PC-9 (cell line): ENCODE measurements at places on chromosomes 11 and 22.

- DNase-seq: no peak
Observed at GRCh38 chr22:50739894-50740293, 1.9 kb downstream of the ACR start.

GRCh38 chr11:65615950-65616574, 486 bp downstream of the PCNX3 start:
- DNase-seq: peak; percentile 52

- no peak for DNase-seq
Observed at GRCh38 chr11:62835336-62835735, 2.7 kb upstream of the TEX54 start.

DNA sequence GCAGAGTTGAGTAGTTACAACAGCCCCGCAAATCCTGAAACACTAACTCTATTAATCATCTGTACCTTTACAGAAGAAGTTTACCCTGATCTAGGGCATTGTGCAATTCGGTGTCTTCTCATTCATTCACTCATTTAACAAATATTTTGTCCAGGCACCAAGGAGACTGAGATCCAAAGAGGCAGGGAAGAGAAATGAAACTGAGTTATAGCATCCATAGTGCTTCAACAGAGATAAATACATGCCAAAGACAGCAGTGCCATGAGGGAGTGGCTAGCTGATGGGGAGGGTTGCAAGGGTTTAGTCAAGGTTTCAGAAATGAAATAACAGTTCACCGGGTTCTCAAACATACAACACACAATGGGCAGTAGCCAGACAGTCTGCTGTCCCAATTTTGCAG, 40.2 kb upstream of the MTNR1B start:
- no peak for DNase-seq

- DNase-seq: no peak
Observed at GRCh38 chr22:38320605-38321402, 3.6 kb upstream of the CSNK1E start.

DNA sequence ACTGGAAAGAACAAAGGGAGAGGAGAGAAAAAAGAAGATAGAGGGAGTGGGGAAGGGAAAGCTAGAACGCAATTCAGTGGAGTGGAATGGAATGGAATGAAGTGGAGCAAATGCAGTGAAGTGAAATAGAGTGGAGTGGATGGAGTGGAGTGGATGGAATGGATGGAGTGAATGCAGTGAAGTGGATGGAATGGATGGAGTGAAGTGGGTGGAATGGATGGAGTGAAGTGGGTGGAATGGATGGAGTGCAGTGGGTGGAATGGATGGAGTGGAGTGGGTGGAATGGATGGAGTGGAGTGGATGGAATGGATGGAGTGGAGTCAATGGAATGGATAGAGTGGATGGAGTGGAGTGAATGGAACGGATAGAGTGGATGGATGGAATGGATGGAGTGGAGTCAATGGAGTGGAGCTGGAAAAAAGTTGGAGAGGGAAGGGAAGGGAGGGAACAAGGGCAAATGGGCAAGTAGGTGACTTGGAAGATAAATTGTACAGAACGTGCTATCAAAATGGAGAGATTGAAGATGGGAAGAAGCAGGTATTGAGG, 13.9 kb downstream of the IFITM10 start:
- DNase-seq: no peak

DNA sequence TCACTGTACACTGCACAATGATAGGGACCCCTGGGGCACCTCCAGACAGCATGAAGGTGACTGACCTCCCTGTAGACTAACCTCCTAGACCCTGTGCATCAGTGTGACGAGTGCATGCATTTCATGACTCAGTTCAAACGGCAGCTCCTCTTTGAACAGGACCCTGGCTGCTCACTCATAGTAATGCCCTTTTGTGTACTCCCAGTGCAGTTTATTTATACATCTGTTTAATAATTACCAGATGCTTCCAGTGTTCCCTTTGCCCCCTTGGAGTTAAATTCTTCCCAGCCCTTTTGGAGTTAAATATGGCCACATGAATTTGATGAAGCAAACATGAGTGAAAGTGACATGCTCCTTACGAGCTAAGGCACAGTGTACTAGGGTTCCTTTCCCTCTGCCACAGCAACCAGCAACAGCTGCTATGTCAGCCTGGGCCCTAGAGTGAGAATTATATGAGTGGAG, 72.4 kb downstream of the PANX1 start:
- DNase-seq: no peak

DNA sequence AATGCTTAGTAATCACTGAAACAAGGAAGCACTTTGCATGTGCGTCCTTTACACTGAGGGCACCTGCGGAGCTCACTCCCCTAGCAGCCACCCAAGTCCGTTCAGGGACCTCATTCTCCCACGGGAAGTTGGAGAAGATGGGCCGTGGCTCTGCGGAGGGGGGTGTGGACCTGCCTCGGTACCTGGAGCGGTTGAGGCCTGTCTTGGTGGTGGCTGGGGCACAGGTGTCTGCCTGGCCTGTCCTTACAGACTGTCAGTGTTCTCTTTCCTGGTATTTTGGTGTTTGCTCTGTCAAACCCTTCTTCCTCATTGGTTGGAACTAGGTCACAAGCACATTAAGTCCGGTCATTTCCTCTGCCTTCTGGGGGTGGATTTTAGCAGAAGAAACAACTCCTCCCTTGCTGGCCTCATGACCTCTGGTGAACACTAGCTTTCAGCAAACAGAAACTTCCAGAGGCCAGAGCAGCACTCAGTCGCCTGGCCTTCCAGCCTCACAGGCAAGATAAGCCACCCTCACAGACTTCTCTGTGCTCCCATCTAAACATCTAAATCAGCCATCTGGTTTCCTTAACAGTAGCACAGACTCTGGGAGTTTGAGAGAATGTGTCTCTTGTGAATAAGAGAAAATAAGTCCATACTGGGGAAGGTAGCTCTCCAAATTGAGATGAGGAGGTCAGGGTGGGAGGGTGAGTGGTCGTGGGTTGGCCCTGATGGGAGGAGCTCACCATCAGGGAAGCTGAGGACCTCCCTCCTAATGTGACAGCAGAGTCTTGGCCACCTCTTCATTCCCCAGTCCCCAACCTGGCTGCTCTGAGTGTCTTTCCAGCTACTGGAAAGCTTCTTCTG, 8.6 kb downstream of the SNAP29 start:
- no peak for DNase-seq

DNA sequence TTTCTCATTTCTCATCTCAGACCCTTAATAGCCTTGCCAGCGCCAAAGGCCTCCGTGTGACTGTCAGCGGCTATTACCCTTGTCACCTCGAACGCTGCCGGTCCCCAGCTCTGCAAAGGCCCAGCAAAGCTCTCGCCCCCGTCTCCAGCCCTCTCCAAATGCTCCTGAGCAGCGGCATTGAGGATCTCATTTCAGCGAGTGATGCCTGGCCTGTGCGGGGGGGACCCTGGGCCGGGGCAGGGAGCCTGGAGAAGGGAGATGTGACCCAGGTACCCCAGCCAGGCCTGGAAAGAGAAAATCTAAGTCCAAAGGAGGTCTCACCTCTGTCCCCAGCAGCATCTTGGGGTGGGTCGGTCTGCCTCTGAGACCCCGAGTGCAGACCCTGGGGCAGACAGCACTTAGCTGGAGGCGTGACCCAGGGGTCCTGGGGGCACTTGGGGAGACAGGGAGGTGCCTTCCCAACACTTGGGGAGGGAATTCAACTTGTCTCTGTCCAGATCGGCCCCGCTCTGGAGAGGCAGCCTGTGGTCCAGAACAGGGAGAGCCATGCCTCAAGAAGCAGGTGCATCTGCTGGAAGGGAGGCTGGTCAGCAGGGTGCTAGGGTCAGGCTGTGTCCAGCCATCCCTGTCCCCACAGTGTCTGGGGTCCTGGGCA, 521.3 kb downstream of the TBC1D22A start:
- no peak for DNase-seq

DNA sequence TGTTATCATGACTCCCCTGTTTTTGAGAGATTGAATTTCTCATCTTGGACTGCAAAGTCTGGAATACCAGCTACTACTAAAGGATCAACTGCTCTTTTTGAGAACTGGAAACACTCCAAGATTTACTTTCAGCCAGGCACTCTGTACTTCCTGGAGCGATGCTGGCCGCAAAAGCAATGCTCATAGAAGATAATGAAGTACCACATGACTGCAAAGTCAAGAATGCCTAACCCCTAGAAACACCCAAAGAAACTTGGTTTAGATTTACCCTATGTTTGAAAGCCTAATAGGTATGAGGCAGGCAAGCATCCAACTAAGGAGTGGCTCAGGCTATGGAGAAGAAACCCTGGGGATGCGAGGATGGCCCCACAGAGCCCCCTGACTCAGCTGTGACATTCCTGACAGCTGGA, 47.7 kb upstream of the ARHGAP20 start:
- DNase-seq: no peak

DNA sequence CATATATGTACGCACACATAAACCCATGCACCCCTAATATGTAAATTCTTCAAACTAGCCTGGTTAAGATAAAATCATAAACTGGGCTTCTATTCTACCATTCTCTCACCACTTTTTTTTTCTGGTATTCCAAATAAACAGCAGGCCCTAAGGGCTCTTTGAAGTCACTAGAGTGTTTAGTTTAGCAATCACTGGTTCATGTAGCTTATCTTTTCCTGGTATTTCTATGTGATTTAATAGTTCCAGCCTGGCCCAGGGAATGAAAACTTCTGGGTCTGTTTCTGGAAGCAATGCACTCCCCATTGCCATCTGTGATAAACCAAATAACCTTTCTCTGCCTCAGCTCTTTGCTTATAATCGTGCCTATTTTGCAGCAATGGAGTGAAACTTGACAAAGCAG, 10.7 kb upstream of the MPPED2 start:
- no peak for DNase-seq

DNA sequence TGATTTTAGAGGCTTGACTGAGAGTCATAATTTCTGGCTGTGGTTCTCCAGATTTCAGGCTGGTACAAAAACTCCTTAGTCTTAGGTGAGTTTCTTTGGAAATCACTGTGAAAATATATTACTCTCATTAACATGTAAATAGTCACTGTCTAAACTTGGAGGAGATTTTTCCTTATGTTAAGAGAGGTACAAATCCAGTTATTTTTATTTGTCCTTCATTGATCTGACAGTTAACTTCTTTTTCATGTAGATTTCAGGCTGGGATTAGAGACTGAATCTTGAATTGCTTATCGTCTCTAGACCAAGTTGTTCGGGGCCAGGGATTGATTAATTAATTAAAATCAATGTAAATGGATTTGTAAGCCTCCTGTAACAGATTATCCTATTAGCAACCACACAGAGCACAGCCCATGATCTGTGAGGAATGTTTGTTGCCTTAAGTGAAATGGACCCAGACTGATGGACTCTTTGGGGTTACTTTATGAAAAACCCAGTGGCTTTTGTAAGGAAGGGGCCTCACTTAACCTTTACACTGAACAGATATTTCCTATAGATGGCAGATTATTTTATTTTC, 21.1 kb downstream of the TEAD1 start:
- DNase-seq: no peak

DNA sequence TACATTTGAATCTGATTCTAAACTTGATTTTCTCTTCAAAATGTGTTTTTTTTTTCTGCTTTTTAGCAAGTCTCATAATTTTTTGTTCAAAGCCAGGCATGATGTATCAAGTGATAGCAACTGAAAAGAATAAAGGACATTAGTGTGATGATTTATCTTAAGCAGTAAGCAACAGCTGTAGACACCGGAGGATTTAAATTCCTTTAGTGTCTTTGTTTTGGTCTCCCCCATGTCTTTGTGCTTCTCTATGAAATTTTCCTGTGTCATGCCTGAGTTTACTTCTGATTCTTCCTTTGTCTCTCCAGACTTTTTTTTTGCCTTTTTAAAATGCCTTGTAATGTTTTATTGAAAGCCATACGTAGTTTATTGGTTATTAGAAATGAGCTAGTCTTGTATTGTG, 934.2 kb upstream of the RAG2 start:
- no peak for DNase-seq

DNA sequence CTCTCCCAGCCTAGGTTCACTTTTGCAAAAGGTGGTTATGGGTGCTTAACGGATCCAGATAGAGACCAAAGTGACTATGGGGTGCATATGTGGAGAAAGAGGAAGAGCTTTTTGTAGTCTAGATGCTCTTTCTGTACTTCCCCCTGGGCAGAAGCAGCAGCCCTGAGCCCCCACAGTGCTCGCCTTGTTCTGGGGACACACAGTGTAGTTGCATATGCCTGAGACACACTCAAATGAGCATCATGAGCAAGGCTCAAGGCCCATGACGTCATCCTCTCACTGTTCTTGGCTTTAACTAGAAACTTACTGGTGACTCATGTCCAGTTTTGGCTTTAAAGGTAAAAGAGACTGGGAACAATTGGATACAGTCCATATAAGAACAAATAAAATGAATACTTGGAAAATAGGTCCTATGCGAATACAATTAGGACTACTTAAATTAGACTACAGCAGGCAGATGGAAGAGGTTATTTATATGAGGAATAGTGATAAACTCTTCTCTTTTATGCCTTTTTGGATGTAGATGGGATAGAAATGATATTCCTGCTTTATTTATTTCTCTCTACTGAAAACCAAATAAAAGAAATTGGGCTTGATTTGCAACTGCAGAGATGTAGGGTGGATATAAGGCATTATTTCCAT, 20.1 kb upstream of the PEX26 start:
- peak; percentile 76 for DNase-seq

DNA sequence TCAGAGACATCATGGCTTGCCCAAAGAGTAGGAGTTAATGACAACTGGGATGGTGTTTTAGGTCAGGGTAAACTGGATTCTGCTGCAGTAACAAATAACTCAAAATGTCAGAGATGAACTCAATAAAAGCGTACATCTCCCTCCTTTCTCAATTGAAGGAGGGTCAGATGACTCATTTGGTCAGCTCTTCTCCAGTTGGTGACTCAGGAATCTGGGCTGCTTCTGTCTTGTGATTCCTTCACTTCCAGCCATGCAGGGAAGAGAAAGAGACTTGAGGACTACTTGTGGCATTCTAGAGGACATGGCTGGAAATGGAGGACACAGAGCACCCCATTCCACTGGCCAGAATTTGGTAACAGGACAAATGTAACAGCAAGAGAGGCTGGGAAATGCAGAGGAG, 3.2 kb upstream of the SYT13 start:
- DNase-seq: no peak

DNA sequence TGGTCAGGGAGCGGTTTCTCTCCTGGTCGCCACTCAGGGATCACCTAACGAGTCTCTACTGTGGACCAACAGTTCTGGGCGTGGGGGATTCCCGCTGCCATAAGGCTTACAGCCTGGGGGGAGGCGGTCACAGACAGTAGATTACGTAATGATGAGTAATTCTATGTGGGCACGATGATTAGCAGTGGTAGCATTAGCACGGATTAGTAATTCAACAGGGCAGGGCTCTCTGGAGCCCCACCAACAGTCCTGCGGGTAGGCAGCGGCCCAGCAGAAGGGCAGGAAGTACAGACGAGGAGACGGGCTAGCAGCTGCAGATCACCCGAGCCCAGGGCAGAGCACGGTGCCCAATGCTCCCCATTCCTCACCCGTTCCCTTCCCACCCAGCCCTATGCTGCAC, 3.6 kb downstream of the SHISAL1 start:
- DNase-seq: peak; percentile 81

- DNase-seq: no peak
Observed at GRCh38 chr11:79026803-79027445, 413.9 kb downstream of the TENM4 start.

GRCh38 chr22:19959587-19960490, 18.2 kb upstream of the TXNRD2 start:
- no peak for DNase-seq
